ENCODE measurements at places on chromosomes 1 and 21.
A peak's percentile ranks its signal among the peaks of the same experiment; 100 is the strongest.

GRCh38 chr1:173823781-173824314 is 625 bp upstream of the DARS2 start:
- DNase-seq: no peak

GRCh38 chr21:29621525-29621924 is 318.3 kb downstream of the GRIK1 start:
- DNase-seq: no peak

DNA sequence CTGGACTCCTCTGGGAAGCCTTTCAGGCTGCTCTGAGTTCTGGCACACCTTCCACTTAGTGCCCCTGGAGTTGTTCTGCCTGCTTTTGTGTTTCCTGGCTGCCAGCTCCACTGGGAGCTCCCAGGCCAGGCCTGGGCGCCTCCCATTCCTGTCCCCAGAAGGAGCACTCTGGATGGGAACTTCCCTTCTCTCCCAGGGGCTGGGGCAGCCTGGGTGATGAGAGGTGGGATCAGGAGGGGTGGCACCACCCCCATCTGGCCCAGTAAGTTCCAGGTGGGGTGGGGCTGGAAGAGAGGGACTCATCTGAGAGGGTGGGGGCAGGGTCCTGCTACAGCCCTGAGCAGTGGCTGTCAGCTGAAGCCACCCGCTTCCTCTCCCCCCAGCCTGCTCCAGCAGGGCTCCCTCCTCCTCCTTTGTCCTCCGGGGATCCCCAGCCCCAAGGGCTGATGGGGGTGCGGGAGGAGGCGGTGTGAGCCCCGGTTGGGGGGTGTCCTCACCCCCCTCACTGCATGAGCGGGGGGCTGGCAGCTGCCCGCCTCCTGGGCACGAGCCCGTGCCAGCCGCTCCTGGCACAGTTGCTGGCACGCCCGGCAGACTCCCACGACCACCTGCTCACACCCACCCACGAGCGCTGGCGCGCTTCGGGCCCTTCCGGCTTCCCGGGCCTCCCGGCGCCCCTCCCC is 4.7 kb downstream of the FOXO6 start:
- peak; percentile 61 for DNase-seq

DNA sequence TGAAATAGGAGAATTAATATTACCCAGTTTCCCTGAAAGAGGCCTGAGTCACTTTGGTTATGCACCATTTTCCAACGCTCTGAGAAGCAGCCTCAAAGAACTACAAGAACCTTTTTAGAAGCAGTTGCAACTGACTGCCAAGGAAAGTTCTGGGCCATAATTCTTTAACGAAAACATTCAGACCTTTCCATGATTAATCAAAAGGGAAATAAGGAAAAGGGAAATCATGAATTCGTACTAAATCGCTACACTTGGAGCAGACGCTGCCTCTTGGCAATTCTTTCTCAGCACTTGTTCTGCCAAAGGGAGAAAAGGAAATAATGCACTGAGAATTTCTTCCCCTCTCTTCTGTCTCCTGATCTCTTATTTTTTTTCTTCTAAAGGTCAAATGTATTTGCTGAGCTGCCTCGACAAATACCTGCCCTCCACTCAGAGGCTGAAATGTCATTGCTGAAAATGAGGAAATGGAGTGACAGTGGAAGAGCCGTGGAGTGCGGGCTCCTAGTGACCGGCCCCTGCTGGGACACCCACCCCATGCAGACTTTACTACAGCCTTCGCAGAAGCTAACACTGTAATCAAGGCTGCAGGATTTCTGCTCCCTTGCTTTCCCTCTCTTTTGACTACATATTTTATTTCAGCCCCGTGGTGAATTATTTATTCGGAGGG is 67.9 kb upstream of the GALNT2 start:
- DNase-seq: no peak

GRCh38 chr1:184509105-184509504 is 122.3 kb downstream of the C1orf21 start:
- DNase-seq: no peak

GRCh38 chr1:178397678-178398077 is 99.1 kb downstream of the CLEC20A start:
- DNase-seq: no peak

DNA sequence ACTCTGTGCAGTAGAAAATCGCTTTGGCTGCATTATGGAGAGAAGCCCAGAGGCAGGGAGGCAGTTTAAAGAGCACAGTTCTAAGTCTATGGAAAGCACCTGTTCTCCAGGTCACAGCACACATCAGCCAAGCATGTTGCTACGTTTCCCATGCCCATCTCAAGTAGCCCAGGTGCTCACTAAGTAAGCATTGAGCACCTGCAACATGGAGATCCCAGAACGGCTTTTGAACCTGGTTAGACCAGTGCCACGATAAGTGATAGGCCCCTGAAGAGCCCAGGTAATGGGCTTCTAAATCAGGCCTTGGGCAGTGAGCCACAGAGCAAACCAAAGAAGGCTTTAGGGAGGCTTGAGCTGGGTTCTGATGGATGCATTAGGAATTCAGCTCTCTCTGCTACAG is 186.2 kb downstream of the C1orf94 start:
- DNase-seq: no peak

GRCh38 chr1:223144431-223144830 is 1.4 kb upstream of the TLR5 start:
- no peak for DNase-seq

Data from CD4-positive, alpha-beta T cell treated with Interleukin-1 beta for 1 hour (primary cell).